ENCODE measurements at places on chromosomes 6 and 20.
A peak's percentile ranks its signal among the peaks of the same experiment; 100 is the strongest.

DNA sequence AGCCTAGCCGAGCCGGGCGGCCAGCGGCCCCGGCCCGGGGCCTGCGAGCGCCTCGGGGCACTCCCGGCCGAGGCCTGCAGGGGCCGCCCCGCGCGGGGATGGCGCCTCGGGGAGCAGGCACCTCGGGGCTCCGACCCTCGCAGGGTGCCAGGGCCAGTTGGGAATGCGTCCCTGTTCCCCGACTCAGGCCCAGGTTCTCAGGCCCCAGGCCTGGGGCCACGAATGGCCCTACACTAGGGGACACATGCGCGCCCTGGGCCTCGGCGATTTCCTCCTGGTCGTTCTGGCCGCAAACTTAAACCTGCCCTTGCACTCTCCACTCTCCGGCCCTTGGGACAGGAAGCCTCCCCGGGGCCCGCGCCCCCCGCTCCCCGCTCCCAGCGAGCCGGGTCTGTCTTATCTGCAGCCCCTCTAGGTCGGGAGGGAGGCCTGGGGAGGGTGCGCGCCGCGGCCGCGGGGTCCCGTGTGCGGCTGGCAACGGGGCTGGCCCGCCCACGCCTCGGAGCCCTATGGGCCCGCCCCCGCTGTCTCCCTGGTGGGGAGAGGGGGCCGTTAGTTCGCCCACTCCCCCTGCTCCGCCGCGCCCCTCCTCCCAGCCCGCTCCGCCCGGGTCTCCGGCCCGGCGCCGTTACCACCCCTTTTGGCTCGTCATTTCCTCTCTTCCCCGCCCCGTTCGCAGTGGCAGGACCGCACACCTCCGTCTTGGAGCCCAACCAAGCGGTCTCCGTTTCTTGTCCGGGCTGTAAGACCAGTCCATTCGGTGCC lies 611 bp downstream of the NFYA start:
- DNase-seq = no peak

DNA sequence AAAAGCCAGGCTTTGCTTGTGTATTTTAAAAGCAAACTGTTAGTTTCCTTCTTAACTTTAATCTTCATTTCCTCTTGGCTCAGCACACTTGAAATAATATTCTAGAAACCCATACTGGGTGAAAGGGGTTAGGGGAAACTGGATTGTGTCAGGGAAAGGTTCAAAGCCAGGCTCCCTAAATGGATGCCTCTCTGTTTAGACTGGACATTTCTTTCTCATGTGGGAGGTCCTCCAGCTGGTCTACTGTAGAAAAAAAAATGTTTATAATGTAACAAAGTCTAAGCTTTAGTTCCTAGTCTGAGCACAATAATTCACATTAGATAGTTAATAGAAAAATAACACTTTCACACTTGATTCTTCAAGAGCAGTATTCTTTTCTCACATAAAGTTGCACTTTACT lies 89.0 kb upstream of the AKIRIN2 start:
- no peak for DNase-seq

GRCh38 chr20:57525328-57526086 lies 567 bp upstream of the CTCFL start:
- DNase-seq = no peak

DNA sequence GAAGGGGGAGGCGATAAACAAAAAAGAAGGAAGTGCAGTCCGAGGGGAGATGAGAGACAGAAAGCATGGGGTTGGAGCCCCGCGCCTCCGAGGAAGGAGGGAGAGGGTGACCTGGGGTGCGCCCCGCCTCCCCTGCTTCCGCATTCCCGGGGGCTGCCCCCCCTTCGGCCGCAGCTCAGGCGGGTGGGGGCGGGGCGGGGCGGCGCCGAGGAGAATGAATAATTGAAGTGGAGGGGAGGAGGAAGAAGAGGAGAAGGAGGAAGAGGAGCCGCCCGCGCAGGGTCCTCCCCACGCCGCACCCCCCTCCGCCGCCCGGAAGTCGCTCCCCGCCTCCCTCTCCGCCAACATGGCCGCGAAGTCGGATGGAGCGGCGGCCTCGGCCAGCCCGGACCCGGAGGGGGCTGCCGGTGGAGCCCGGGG lies at the start of gene XKR7:
Gene XKR7, plus strand, starts transcription at position 322 of the 420 bp plus-strand sequence. Its CDS starts 25 bp downstream, at position 347.
- no peak for DNase-seq

GRCh38 chr20:56778765-56779195 lies 149.7 kb downstream of the TFAP2C start:
- DNase-seq = no peak

- no peak for DNase-seq
These were observed 104.8 kb downstream of the BCKDHB start for GRCh38 chr6:80211286-80211685.

GRCh38 chr6:106782536-106783285 lies 153.3 kb downstream of the QRSL1 start:
- DNase-seq = no peak

- peak; percentile 60 for DNase-seq
These were observed 2.7 kb upstream of the DLL1 start for GRCh38 chr6:170293341-170294231.

- no peak for DNase-seq
These were observed 137.7 kb upstream of the HEY2 start for GRCh38 chr6:125611573-125612344.

DNA sequence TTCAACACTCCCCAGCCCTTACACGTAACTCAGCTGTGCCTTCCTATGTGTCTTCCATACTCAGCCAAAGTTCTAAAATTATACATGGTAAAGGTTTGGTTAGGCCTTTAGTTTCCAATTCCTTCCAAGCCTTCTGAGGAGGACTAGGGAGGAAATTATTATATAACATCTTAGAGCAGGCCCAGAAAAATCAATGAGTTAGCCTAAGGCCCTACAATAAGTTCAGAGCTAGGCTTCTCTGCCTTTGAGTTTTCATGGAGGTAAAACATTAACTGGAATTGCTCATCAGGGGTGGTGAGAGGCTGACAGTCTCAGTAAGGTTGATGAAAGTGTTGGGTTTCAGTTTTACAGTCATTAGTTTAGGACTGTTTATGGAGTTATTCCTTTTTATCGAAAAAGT lies 286.0 kb downstream of the ADGB start:
- no peak for DNase-seq

DNA sequence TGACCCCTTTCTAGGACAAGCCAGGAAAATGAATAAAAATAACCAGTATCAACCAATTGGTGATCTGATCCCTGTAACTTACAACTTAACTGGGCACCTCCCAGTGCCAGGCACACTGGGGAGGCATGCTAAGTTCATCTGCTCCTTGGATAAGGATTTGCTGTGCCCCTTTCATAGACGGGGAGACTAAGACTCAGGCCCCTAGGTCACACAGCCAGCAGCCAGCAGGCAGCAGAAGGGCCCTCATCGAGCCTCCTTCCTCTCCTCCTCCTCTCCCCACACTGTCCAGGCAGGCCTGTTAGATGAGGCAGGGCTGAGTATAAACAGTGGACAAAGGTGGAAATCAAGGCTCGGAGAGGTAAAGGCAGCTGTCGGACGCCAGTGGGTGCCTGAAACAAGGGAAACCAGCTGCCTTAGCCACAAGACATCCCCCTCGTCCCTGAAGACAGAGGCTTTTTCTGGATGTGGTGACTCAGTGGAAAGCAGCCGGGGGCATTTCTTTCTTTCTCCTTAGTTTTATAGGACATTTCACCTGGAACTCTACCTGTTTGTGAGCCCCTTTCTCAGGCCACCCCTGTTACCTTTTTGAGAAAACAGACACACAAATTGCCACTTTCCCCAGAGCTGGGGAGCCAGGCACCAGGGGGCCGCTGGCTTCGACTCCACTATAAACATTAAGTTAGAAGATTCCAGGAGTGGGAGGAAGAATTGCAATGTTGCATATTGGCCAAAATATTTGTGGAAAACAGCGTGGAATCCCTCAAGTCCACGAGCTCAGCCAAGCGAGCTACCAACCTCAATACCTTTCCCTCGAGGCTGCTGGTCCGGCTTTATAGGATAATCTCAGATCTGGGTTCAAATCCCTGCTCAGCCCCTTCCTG lies 166.0 kb downstream of the PREX1 start:
- no peak for DNase-seq

DNA sequence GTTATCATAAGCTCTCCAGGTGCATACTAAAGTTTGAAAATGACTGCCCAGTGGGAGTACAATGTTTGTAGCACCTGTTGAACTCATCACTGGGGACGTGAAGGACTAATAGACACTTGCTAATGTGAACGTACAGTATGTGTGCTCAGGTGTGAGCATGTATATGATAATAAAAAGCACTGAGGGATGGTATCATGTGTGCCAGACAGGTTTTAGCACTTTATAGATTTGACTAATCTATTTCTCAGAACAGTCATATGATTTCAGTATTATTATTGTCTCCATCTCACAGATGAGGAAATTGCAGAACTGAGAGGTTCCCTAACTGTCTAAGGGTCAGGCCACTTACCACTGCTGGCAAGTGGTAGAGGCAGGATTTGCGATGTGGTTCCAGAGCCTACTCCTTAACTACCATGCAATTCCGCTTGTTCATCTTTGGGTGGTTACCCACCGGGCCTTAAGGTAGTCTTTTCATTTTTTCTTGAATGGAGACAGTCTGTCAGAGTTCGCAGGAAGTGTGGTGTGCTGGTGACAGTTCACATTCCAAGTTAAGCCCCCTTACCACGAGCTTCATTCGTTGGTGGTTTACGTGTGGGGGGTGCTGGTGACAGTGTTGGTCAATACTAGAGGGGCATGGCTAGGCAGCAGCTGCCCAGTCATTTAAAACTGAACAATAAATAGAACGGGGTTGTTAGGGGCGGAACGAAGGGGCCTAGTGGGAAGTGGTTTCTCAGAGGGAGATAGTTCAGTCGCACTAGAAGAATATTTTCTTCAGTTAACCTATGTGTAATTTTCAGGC lies 46.8 kb downstream of the RREB1 start:
- no peak for DNase-seq

- DNase-seq = no peak
These were observed 287.6 kb downstream of the PHF3 start for GRCh38 chr6:63923139-63923739.

- DNase-seq = no peak
These were observed 3.1 kb upstream of the TAF8 start for GRCh38 chr6:42047213-42047590.

- DNase-seq = no peak
These were observed 301.8 kb downstream of the KIF16B start for GRCh38 chr20:16271450-16271849.

DNA sequence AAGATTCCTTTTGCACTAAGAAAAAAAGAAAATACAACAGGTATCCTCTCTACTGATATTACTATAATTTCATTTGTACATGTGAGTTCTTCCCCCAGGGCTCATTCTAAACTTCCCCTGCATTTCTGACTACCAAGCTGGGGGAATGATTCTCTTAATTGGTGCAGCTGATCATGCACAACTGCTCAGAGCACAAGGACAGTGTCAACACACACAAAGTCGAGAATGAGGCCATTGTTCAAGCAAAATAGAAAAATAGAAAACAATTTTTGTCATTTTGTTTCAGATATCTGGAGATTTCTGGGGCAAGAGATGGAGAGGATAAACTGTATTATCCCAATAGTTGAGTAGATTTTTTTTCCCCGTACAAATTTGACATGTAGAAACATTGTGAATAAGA lies 236.3 kb downstream of the HAO1 start:
- no peak for DNase-seq

DNA sequence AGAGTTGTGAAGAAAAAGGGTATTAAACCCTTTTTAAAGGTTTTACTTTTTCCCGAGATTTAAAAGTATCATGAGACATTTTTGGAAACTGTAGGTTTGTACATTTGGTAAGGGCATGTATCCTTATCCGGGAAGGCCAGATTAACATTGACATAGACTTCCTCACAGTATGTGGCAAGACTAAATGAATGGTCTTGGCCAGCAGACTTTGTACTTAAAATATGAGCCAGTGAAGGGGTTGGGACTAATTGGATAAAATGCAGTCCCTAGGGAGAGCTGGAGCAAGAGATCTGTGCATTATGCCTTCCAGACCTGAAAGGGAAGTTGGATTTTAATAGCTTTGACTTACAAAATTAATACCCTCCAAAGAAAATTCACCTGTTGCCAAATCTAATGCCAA lies 60.4 kb upstream of the CCN2 start:
- no peak for DNase-seq

Measured in vagina (tissue), 2 donors.